ENCODE measurements at places on chromosomes 13 and 19.

DNA sequence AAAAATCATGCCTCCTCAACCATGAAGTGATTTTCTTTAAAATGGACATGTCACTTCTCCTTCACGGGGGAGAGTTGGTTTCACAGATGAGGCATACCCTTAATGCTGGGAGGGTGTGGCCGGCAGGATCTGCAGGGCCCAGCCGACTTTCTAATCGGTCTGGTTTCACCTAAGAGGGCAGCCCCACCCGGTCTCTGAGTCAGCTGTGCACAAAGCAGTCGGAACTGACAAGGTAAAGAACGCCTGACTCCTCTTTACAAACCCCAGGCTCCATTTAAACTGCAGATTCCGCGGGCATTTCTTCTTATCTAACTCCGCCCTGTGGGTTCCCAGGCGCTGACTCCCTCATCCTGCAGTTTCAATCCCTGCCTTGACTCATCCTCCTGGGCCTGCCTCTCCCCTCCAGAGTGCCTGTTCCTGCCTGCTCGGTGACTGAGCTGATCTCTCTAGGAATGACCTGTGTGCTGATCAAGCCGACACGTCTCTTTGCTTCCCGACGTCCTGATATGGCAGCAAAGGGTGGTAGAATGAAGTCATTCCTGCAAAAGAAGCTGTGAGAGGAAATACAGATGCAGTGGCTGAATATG is 63.4 kb downstream of the EFNB2 start:
- no peak for DNase-seq

DNA sequence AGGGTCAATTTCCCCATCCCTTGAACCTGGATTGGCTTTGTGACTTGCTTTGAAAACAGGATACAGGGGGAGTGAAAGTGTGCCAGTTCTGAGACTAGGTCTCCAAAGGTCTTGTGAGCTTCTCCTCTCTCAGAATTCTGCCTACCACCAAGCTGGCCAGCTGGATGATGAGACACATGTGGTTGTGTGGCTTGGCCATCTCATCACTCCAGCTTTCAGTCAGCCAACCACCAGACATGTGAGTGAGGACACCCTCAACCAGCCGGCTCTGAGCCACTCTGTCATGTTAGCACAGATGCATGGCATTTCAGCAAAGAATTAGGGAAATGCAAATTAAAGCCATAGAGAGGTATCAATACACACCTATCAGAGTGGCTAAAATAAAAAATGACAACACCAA is 29.5 kb downstream of the ENOX1 start:
- no peak for DNase-seq

- DNase-seq, result no peak
Observed at GRCh38 chr13:31399690-31400089, 199.9 kb downstream of the B3GLCT start.

DNA sequence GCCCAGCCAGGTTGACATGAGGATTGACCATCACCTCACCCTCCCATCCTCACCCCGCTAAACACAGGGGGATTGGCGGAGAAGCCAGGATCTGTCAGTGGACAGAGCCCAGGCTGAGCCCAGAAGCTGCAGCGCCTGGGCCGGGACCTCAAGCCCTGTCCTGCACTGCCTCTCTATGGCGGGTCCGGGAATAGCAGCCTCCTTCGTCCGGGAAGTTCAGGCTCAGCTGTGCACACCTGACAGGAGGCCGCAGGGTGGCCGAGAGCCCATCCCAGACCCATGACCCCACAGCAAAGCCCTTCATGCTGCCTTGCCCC is 67.8 kb downstream of the SPACA7 start:
- DNase-seq, result peak; percentile 16

- DNase-seq, result no peak
Observed at GRCh38 chr13:112487127-112487517, 100.8 kb downstream of the TUBGCP3 start.

- no peak for DNase-seq
Observed at GRCh38 chr13:41678848-41679247, 221.5 kb downstream of the RGCC start.

GRCh38 chr13:100306434-100306999 is 217.6 kb downstream of the PCCA start:
- DNase-seq, result no peak

DNA sequence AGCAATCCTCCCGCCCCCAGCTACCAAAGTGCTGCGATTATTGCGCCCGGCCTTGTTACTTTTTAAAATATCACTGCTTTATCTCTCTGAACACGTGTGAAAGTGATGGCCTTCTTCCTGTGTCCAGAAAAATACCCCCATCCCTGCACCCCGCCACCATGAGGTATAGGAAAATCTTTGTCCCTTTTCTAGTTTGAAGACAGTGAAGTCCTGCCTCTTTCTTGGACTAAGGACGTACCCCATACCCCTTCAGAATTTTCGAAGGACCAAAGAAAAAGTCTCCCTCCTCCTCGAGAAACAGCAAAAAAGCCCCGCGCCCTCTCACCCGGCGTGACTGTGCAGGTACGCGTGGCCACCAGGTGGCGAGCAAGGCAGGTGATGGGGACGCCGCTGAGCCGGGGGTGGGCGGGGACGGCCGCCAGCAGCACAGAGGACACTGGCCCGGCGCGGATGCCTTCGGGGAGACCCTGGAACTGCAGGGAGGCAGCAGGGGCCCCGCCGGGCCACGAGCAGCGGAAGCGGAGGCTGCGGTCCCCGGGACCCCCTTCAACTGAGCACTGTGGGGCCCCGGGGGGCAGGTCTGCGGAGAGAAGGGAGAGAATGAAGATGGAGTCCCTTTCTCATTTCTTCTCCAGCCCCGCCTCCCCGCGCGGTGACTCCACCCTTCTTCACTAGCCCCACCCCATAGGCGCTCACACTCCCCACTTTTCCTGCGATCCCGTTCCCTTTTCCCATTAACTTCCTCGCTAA is 3.2 kb downstream of the VSIG10L start:
- peak; percentile 85 for DNase-seq

- DNase-seq, result no peak
Observed at GRCh38 chr13:32796754-32797153, 210.5 kb downstream of the PDS5B start.

DNA sequence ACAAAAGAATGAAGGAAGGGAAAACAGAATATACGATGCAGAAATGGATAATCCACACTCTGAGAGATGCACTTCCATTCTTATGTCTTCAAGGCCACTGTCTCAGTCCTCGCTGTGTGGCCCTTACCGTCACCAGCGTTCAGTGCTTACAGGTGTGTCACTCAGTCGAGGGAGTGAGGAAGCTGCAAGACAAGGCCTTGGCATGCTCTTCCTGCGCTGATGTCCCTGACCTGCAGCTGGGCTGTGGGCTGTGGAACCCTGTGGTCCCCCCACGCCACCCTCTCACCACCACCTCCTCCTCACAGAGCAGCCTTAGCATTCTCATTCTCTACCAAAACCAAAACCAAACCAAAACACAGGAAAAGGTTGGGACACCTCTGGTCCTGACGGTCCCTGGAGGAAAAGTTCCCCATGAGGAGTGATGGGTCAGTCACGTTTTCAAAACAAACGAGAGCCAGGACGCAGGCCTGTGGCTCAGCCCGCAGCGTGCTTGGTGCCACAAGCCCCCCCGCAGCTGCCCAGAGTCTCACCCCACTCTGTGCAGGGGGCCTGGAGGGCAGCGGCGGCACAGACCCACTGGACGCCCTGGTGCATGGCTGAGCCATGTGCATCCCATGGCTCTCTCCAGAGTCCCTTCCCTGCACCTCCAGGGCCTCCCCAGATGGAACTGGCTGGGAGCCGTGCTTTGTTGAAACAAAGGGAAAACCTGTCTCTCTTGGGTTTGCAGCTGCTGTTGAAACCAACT is 48.2 kb upstream of the GPR183 start:
- peak; percentile 36 for DNase-seq

GRCh38 chr19:50836543-50837195 is 3.3 kb upstream of the KLK15 start:
- DNase-seq, result no peak

DNA sequence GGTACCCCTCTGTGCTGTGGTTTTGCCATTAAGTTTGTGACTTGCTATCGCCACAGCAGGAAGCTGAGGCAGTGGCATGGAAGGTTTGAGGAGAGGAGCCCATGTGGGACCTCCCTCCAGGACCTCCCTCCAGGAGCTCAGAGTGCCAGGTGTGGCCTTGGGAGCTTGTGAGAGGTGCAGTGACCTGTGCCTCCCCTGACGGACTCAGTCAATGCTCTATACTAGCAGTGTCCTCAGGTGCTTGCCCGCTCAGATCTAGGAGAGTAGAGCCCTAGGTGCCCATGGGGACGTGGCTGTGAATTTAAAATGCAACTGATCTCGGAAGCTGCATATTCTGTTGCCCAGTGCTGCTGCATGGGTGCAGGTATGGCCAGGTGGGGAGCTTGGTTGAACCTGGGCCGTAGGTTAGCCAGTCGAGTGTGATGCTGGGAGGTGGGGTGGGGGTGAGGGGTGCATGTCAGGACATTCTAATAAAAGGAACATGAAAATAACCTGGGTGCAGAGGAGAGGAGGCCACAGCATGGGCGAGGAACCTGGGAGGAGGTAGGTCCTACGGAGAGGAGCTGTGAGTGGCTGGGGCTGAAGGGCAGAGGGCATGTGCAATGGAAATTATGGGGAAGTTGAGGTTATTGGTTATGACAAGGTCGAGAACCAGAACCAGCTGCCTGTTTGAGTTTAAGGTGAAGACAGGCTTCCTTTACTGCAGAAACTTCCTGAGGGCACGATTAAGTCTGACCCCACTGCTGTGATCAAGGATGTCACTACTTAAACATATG is 41.6 kb downstream of the TEX29 start:
- no peak for DNase-seq

GRCh38 chr19:4360641-4361151 is 17.3 kb downstream of the MPND start:
- DNase-seq, result no peak

DNA sequence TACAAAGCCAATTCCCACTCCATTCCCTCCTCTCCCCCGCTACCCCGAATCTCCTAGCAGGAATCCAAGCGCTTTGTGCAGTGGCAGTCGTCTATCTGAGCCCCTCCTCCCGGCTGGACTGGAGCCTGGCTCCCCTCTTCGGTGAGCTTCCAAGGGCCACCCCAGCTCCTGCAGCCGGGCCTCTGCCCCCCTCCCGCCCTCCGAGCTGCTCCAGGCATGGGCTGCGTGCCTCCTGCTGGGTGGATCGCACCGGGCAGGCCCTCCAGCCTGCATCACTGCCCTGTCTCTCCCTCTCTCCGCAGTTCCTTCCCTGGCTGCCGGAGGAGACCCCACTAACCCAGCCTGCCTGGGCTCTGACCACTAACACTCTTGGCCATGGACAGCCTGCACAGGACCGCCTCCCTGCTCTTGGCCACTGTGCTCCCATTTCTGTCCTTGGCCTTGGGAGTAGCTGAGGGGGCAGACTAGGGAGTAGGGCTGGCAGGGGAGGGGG is 12.9 kb upstream of the LENG8 start:
- no peak for DNase-seq

DNA sequence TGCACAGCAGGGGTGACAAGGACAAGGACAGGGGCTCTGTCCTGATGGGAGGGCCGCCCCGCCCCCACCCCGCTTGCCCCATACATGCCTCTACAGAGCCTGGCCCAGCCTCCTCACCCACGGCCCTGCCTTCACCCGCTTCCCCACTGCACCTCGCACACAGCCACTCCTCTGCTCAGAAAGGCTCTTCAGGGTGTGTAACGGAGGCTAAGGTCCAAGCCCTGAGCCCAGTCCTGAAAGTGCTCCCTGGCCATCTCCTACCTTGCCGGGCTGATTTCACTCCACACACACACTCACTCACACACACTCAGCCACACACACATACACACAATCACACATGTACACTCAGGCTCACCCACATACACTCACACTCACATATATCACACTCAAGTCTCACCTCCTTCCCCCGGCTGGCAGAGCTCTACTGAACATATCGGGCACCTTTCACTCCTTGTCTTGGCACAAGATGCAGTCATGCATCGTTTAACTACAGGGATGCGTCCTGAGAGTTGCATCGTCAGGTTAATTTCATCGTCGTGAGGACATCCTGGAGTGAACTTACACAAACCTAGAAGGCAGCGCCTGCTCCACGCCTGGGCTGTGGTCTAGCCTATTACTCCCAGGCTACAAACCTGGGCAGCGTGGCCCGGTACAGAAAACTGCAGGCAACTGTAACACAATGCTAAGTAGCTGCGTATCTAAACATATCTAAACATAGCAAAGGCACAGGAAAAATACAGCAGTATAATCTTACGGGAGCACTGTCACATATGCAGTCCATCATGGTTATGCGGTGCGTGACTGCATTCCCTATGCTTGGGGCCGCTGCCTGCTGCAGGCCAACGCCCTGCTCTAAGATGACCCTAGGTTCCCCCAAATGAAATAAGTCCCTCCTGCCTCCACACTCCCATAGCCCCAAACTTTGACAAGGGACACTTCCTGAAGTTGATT is 13.1 kb downstream of the EPS15L1 start:
- no peak for DNase-seq

DNA sequence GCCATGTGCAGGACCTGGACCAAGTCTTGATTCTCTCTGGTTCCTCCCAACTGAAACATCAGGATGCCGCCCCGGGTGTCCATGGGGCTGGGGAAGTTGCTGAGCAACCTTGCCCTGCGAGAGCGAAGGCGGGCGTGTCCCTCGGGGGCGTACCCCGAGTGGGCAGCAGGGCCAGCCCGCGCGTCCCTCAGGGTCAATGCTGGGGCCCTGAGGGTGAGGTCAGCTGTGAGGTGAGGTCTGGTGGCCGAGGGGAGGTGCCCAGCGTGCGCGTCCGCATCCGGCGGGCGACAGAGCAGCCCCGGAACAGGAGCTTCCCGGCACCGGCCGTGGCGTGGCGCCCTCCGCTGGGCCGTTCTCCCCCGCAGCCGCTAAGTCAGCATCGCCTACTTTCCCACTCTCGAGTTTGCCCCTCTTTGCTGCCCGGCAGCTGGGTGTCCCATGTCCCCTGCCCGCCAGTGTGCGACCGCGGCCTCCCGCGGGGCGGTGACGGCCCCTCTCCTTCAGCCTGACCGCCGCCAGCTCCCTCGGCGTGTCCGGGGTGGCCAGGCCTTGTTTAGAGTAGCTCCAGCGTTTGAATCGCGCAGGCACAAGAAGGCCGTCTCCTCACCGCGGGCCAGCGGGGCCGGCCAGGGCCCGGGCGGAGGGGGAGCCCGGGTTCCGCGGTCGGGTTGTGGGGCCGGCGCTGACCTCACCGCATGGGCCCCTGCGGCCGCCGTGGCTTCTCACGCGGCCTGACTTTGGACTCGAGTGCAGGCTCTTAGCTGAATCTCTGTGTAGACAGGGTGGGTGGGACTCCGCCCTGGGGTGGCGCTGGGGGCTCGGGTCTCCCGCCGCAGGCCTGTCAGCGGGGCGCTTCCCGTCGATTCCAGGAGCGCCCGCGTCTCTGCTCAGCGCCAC is 33.0 kb downstream of the GJA3 start:
- peak; percentile 46 for DNase-seq

DNA sequence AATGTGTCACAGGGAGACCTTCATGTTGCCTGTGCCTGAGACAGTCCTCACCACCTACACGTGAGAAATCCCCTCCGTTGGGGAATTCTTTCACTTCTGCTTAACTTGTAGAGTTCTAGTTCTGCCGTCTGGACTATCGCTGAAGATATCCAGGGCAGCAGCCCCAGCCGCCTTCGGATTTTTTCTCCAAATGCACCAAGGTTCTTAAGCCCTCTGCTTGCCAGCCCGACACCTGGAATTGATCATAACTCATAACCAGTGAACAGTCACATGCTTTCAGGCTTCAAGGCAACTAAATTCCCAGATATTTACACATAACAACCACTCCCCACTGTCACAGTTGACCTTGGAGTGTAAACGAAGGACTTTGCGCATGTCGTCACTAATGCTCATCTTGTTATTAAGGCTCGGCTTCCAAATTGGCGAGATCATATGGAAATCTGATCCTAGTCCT is 114.4 kb downstream of the RAB20 start:
- DNase-seq, result no peak

- no peak for DNase-seq
Observed at GRCh38 chr19:29482855-29483640, 42.7 kb upstream of the VSTM2B start.

Data from CD4-positive, alpha-beta T cell treated with Interleukin-12 subunit alpha and Interleukin-12 subunit beta, for 1 hour (primary cell).